ENCODE measurements at places on chromosomes 7 and 10.

GRCh38 chr7:15692501-15693020, 6.1 kb upstream of the MEOX2 start:
- DNase-seq: no peak

- peak; percentile 29 for DNase-seq
Measured at GRCh38 chr7:70763961-70764691, 367.8 kb upstream of the GALNT17 start.

DNA sequence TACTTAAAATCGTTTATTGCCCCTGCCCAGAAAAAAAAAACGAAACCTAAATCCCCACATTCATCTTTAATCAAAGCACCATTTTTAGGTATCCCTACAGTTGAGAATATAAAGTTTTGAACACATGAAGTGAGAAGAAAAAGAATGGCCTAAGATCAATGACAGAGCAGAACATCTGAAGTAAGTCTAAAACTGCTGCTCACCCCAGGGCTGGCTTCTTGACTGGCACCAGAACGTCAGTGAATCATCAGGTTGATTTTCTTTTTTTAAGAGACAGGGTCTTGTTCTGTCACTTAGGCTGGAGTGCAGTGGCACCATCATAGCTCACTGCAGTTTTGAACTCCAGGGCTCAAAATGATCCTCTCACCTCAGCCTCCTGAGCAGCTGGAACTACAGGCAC, 24.9 kb downstream of the SHTN1 start:
- DNase-seq: no peak

DNA sequence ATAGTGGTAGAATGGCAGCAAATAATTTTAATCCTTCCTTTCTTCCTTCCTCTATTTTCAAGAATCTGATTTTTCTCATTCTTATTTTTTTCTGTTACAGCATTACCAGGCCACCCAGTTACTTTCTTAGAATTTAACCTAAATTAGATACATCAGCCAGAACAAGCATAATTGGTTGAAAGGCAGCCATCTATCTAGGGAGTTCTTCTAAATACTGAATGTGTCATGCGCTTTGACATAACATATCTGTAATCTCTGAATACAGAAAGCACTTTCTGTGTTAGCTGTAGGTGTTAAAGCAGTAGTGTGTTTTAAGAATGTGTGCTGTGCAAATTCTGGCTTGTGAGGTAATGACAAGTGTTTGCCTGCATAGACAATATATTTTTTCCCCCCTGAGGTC, 97.3 kb downstream of the BTRC start:
- DNase-seq: no peak

DNA sequence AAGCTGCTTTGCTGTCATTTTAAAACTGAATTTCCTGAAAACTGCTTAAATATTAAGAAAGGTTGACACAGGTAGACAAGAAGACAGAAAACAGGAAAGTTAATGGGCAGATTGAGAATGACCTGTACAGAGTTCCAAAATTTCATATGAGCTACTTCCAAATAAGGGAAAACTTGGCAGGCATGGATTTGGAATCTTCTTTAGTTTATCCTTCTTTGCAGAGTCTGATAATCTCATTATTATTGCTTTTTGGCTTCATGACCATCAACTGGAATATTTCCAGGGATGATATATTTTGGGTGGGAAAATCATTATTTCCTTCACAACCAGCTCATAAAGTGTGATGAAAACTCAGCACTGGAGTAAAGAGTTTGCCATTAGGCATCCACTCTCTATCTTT, 346.5 kb upstream of the NPVF start:
- DNase-seq: no peak

GRCh38 chr10:109928475-109928891, 5.2 kb upstream of the XPNPEP1 start:
- no peak for DNase-seq

DNA sequence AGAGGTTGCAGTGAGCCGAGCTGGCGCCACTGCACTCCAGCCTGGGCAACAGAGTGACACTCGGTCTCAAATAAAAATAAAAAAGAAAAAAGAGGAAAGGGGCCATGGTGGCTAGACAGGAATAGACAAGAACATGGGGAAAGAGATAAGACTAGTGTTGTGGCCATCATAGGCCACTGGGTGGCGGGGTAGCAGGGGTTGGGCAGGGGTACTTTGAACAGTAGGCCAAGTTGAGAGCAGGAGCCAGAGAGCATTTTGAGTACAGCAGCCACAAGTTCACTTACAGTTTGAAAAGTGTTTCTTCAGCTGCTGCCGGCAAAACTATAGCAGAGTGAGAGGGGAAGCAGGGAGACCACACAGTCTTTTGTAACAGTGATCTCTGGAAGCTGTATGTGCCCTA, 656.0 kb downstream of the CNTNAP2 start:
- DNase-seq: no peak

DNA sequence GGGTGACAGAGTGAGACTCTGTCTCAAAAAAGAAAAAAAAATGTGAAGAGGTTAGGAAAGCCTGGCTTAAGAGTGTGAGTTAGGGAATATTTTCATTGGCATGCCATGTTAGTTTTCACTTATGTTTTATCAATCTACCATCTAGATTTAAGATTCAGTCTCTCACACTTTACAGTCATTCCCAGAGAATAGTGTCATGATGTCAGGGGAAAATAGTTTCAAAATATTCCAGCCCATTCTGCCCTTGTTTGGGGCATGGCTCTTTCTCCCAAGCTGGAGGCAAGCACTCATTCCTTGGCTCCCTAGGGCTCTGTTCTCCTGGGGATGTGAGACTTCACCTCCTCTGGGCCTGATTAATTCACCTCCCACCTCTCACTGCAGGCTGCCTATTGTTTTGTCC, 331.5 kb downstream of the CXCL12 start:
- no peak for DNase-seq

DNA sequence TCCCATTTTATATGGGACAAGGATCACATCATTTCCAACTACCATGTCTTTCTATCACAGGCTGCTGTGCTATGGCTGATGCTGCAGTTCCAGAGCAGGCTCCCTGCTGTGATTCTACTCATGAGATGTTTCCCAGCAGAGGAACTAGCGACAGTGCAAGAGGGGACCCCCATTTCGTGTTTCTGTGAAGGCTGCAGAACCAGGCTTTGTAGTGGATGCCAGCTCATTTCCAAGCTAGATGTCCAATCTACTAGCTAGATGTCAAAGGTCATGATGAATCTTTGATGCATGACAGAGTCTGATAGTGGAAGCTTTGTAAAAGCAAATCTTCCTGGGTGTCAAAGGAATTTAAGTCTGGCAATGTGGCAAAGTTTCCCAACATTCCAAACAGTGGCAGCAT, 21.2 kb upstream of the MYO3A start:
- DNase-seq: no peak

- DNase-seq: no peak
Measured at GRCh38 chr10:77422491-77423338, 214.9 kb downstream of the KCNMA1 start.

DNA sequence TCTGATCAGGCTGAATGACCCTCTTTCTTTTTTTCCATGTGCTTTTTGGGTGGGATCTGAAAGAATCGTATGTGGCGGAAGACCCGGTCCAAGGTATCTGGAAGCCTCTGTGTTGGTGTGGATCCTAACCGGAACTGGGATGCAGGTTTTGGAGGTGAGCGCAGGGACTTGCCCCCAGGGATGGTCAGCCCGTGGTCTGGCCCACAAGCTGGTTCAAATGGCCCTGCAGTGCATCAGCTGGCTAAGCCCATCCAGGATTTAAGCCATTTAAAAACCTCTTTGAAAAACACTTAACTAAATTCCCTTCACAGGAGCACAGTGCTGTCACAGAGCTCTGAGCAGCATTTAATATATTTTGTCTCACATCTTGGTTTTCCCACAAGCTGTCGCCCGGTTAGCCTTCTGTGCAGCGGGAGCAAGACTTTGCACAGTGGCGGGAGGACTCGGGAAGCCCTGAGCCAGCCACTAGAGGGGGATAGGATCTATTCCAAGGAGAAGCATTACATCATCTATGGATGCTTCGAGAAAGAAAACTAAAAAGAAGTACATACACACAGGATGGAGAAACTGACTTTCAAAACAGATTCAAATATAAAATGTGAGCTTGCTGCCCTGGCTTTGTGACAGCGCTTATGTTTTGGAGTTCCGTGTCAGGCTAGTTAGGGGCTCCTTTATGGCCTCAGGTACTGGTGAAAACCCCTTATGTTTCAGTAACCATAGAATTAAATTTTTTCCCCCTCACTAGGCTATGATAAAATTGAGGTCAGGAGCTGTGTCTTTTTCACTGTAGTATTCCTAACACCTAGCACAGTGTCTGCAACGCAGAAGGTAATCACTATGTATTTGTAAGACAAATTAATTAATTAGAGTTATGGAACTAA, 11.3 kb downstream of the CPA2 start:
- DNase-seq: no peak

DNA sequence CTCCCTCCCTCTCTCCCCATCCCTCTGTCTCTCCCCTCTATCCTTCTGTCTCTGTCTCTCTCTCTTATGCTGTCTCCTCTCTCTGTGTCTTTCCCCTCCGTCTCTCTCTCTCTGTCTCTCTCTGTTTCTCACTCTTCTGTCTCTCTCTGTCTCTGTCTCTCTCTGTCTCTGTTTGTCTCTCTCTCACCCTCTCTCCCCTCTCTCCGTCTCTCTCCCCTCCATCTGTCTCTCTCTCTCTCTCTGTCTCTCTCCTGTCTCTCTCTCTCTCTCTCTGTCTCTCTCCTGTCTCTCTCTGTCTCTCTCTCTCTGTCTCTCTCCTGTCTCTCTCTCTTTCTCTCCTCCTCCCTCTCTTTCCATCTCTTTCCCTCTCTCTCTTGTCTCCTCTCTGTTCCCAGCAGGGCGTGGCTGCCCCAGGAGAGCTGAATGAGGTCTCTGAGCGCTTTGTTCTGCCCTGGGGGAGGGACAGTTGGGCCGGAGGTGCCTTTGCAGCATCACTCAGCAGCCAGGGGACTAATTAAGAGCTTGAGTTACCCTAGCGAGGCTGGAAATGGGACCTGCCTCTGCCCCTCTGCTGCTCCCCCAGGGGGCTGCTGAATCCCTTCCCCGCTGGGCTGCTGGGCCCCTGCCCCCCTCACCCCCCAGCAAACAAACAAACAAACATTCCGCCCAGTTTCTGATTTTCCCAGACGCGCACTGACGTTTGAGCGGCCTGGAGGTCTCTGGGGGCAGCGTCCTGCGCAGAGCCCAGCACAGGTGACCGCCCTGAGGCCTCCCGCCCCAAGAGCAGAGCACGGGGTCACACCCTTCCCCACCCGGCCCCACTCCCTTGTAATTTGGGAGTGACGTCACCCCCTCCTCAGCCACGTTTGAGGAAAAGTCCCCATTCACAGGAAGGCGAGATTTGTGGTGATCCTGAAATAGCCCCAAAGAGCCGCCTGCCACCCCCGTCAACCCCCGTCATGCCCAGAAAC, 68.1 kb downstream of the PDGFA start:
- no peak for DNase-seq
